ENCODE measurements at places on chromosomes 7 and 10. TPM values are rescaled to one million over a fixed set of nuclear protein-coding genes. Genes with fewer than 3 reads are reported as not detected.

AKR1B15 gene
- total RNA-seq, result 2.6 TPM

FFAR4 gene
- not detected for total RNA-seq

- DNase-seq, result peak; percentile 51
These were observed 71.2 kb downstream of the WNT2 start for GRCh38 chr7:117251687-117252086.

DNA sequence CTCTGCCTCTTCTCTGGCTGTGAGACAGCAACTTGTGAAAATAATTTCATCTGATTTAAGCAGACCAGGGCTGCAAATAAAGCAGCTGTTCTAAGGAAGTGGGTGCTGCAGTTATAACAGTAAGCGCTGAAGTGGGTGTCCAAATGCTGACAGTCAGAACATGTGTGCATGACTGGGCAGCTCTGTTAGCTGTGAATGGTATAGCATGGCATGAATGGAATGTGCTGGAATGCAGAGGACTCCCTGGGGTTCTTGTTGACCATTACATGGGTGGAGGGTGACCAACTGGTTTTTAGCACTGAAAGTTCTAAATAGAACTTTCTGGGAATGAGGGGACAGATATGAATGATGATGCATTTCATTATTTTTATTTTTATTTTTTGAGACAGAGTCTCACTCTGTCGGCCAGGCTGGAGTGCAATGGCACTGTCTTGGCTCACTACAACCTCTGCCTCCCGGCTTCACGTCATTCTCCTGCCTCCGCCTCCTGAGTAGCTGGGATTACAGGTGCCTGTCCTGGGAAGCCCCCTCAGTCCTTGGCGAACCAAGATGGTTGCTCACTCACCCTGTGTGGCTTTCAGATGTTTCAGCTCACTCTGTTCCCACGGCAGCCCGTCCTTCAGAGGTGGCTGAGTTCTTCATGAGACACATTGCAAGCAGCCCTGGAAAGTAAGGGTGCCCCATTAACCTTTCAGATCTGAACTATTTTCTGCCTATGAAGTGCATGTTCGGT, 319.8 kb upstream of the PHYHIPL start:
- DNase-seq, result peak; percentile 94

ELOVL3 gene
- not detected for total RNA-seq
